ENCODE measurements at places on chromosomes 6 and 20.

GRCh38 chr6:143581835-143582480, 70.4 kb upstream of the FUCA2 start:
- DNase-seq = no peak

DNA sequence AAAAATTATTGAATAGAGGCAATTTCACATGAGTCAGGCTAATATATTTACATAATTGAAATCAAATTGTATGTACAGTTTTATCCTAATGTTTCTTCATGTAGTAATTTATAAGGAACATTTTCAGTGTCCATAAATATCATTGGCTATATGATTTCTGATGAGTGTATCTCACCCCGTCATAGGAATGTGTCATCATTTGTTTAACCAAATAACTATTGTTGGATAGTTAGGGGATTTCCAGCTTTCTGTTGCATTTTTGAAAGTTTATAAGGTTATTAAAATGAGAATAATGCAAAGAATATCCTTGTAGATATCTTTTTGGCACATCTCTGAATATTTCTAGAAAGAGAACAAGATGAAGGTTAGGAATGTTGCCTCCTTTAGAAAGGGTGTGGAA, 39.0 kb downstream of the SYTL3 start:
- no peak for DNase-seq

DNA sequence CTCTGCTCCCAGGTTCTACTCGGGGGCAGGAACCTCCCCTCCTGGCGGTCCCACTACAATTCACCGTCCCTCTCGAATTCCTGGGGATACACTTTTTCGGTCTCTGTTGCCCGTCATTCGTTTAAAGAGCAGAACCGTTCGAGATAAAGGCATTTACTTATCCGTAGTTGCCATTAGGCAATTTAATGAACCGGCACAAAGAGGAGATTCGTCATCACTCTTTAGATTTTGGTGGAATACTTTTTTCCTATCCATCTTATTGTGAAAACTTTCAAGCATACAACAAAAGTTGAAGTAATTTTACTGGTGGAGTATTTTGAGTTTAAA, 1.2 kb upstream of the CD24 start:
- no peak for DNase-seq

DNA sequence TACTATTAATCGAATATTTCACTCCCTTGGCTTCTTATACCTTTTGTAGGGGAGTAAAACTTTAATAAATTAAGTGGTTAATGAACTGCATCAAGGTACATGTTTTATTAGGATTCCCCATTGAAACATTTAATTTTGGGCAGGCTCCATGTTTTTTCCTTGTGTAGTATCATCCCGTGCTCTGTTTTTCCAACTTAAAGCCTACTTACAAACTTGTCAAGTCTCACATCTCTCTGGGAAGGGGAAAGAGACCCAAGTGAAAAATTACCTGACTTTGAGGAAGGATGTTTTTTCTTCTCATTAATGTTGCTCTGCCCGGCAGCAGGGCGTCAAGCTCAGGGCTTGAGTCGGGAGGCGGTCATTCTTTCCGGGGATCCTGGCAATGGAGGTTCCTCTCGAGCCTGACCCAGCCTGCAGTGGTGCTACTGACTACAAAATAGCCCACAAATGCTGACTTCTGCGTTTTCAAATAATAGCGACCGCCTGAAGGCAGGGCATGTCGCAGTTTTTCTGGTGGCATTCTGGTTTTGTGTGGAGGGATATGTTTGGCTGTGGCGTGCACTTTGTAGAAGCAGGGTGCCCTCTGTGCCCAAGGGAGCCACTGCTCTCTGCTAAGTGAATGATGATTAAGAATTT, 2.4 kb downstream of the DSP start:
- no peak for DNase-seq

DNA sequence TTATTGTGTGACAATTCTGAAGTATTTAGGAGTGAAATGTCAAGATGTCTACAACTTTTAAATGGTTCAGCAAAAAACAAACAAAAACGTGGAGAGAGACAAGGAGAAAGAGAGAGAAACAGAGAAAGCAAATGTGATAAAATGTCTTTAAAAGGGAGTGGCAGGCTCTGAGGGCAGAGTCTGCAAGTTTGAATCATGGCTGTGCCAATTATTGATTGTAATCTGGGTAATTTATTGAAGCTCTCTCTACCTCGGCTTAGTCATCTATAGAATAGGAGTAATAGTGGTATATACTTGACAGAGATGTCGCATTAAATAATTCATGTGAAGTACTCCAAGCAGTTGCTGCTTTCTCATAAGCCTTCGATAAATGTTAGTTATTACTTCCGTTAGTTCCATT, 61.3 kb upstream of the ARID1B start:
- DNase-seq = no peak

DNA sequence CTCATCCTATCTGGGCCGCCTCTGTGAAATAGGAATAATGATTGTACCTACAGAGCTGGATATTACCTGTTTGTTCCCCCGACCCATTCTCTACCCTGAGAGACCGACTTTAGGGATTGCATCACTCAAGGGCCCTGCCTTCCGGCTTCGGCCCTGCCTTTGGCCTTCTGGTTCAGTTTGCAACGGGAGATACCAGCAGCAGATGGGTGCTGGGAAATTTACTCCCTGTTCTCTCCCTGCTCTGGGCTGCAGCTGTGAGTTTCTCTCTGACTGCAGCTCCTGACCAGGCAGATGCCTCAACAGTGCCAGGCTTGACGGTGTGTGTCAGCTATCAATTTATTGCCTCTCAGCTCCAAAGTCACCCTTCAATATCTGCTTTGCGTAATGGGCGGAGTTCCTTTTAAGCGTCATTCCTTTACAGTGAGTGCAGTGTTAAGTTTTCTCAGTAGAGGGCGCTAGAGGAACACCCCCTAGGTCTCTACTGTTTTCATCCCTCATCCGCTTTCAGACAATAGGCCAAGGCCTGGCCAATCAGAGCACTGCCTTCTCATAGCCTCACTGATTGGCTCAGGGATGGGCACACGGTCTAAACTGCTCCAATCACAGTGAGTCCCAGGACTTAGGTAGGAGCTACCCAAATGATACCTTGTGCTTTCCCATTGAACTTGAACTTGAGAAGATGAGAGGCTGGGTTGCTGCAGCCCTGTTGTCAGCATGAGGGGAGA, 30.0 kb downstream of the KCNG1 start:
- DNase-seq = no peak

- DNase-seq = no peak
Observed at GRCh38 chr6:116556065-116556464, 2.5 kb downstream of the CALHM4 start.

- no peak for DNase-seq
Observed at GRCh38 chr20:33015700-33016580, 8.4 kb downstream of the BPIFB2 start.

- no peak for DNase-seq
Observed at GRCh38 chr6:137928286-137928685, 61.2 kb downstream of the TNFAIP3 start.

DNA sequence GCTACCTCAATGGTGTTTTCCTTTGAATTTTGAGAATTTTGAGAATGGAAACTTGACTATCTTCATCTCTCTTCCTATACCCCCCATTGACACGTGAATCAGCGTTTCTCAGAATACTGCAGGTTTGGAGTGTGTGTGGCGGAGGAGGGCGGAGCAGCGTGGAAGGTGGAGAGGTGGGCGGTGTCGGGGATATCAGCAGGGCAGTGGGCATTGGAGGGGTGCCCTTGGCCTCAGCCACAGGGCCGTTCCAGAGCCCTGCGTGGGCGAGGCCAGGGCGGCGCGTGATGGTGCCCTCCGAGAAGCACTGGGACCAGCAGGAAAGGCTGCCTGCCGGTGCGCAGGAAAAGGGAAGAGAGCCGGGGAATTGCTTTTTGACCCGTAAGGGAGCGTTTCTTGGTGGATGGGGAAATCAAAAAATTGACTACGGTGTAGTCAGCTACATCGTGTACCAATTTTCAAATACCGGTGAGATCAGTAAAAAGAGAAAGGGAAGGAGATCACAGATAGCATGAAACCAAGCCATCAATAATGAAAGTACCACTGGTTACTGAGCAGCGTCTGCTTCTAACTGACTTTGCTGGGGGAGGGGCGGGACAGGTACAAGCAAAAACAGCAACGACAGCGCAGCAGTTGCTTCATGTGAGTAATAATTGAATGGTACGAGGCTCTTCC, 82.7 kb upstream of the DUSP22 start:
- DNase-seq = no peak

DNA sequence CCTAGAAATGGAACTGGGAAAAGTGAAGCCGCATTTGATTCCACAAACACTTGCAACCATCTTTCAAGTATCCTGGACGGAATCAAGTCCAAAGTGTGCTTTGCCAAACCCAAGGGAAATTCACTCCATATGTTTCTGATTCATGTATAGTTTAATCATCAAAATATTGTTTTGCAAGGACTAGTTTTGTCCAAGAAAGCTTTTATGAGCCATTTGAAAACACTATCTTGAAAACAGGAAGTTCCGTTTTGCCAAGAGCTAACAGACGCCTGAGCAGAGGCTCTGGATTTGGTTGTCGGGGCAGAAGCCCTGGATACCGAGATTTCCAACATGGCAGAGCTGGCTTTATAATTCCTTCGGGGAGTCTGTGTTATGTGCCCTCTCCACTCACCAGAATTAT, 251.1 kb downstream of the PHACTR1 start:
- no peak for DNase-seq

GRCh38 chr6:31534521-31535040, 5.8 kb downstream of the MCCD1 start:
- DNase-seq = no peak

DNA sequence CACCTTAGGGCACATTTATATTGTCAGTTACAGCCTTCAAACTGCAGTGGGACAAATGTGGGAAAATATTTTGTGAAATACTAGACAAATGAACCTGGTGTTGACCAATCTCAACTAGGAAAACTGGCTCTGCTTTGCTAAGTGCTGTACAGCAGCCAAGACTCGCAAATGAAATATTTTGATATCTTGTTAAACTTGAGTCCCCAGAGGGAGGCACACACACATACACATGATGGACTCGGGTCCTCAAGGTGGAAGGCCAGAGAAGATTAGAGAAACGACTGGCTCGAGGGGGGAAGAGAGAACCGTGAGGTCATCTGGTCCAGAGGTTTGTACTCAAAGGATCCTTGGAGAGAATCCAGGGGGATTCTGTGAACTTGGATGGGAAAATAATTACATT, 67.3 kb upstream of the JAG1 start:
- no peak for DNase-seq

DNA sequence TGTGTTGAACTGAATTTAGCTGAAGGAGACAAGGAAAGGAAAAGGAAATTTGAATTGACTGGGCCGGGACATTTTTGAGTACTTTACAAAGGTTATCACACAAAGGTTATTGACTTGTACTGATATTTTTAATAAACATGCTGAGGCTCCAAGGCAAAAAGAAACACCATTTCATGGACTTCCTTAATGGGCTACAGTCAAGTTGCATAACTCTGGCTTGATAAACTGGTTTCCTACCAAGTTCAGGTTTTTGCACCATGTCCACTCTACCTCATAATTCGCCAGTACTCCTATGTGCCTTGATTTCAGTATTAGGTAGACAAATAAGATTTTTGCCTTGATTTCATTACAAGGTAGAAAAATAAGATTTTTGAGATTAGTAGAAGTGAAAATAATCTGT, 65.8 kb upstream of the FUT9 start:
- no peak for DNase-seq

DNA sequence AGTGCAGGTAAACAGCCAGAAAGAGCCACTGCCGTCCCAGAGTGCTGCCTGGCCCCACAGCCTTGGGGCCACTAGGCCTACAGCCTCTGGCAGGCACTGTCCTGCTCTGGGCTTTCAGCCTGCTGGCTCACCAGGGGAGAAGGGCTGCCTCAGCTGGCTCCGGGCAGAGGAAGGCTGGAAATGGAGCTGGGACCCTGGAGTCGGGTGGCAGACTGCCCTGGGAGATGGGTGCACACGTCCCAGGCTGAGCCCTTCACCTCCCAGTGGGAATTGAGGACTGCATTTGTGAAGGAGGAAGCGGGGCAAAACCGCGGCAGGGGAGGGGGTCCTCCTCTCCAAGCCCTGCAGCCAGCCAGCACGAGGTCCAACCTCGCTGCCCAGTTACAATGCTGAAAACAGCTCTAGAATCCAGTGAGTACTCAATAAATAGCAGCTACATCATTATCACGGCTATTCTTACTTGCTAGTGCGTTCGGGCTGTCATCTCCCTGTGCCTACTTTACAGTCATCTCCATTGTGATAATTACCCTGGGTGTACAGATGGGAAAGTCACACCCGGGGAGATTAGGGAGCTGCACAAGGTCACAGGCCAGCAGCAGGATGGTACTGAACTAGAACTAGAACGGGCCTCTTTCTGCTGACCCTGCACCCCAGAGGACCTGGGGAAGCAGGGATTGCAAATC, 13.1 kb downstream of the ACSS1 start:
- no peak for DNase-seq

- DNase-seq = no peak
Observed at GRCh38 chr6:161414707-161415106, 140.8 kb upstream of the AGPAT4 start.

- DNase-seq = no peak
Observed at GRCh38 chr6:20416567-20417345, 15.1 kb downstream of the E2F3 start.

DNA sequence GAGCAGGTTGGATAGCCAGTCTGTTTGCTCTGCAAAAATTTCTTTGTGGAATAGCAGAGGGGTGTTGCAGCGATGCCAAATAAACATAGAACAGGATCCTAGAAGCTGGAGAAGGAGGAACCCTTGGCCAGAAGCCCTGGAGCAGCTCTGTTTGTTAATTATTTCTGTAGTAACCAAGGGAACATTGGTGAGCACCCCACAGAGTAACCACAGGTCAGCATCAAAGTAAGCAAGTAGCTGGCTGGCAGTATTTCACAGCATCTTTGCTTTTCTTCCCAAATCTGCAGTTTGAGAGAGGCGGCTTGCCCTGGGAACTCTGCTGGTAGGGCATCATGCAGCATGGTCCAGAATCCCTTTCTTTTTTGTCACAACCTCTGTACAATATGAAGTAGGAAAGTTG, 12.7 kb upstream of the APMAP start:
- no peak for DNase-seq

GRCh38 chr20:35992713-35993335, 24.4 kb downstream of the CNBD2 start:
- DNase-seq = peak; percentile 6

GRCh38 chr20:4151342-4151741, 136.0 kb upstream of the RNF24 start:
- DNase-seq = no peak

GRCh38 chr6:12811519-12811918, 95.0 kb downstream of the PHACTR1 start:
- DNase-seq = no peak

- no peak for DNase-seq
Observed at GRCh38 chr6:64083261-64083660, 447.7 kb downstream of the PHF3 start.

DNA sequence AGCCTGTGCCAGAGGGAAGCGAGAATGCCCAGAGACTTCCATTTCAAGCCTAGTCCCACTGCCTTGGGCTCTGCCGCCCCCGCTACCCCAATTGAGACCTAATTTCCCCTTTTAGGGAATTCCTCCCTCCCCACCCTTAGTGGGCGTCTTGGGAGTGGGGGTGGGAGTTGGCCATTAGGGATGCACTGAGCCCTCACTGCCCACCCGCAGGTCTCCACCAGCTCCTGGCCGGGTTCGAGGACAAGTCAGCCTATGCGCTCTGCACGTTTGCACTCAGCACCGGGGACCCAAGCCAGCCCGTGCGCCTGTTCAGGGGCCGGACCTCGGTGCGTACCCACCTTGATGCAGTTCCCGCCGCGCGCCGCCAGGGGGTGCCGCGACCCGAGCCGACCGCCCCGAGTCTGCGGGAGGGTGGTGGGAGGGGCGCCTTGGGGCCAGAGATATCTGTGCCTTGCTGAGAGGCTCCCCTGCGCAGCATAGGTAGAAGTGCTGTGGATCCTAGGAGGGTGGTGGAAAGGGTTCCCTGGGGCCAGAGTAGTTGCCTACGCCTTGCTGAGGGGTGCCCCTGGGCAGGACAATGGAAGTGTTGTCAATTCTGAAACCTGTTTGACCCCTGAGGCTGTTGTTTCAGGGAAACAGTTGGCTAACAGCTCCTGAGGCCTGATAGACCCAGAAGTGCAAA, 9.2 kb downstream of the ITPA start:
- DNase-seq = peak; percentile 48

All from stimulated activated CD8-positive, alpha-beta memory T cell treated with anti-CD3 and anti-CD28 coated beads, Interleukin-12 subunit alpha, Interleukin-12 subunit beta, amount 100 ng/mL, for 4 hours (primary cell).